Natural killer cell treated with Interleukin-12 subunit alpha and Interleukin-12 subunit beta and Interleukin-15 and Interleukin-18, amount 100 ng/mL, for 72 hours (primary cell): ENCODE measurements at places on chromosomes 2 and 18. TPM values are rescaled to one million over a fixed set of nuclear protein-coding genes. Genes with fewer than 3 reads are reported as not detected.

DNA sequence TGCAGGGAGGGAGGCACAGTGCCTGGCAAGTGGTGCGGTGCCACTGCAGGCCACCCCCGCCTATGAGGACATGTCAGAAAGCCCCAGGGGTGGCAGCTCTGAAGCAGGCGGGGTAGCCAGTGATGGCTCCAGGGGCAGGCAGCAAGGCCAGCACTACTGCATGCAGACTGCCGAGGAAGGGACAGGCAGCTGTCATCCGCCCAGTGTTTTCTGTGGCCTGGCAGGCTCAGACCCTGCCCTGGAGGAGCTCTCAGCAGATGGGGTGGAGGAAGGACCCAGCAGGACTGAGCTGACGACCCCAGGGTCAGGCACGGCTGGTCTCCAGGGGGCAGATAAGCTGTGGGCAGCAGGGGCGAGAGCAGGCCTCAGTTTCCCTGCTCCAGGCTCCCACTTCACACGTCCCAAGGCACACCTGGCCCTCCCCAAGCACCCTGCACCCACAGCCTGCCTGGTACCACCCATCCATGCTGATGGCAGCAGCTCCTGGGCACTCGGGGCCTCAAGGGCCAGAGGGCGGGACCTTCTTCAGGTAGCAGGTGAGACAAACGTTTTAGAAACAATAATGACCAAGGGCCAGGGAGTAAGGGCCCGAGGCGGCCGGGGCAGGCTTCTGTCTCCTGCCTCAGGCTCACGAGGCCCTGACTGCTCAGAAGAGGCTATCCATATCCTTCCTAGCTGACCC is 48.5 kb downstream of the HS6ST1 start:
- DNase-seq, result peak; percentile 44

- DNase-seq, result no peak
Observed at GRCh38 chr2:8421658-8422449, 260.0 kb upstream of the ID2 start.

GRCh38 chr18:8657050-8657820 is 48.0 kb downstream of the RAB12 start:
- DNase-seq, result no peak

- peak; percentile 90 for DNase-seq
Observed at GRCh38 chr2:181457121-181457740, at the start of gene ITGA4. Gene ITGA4 (plus strand): TSS chr2:181457386. CDS start chr2:181457655, 269 bp downstream.

The LRP2 gene
- total RNA-seq, result 0.05 TPM
